Aorta (tissue), 5 donors: ENCODE measurements at places on chromosomes 1 and 21.

DNA sequence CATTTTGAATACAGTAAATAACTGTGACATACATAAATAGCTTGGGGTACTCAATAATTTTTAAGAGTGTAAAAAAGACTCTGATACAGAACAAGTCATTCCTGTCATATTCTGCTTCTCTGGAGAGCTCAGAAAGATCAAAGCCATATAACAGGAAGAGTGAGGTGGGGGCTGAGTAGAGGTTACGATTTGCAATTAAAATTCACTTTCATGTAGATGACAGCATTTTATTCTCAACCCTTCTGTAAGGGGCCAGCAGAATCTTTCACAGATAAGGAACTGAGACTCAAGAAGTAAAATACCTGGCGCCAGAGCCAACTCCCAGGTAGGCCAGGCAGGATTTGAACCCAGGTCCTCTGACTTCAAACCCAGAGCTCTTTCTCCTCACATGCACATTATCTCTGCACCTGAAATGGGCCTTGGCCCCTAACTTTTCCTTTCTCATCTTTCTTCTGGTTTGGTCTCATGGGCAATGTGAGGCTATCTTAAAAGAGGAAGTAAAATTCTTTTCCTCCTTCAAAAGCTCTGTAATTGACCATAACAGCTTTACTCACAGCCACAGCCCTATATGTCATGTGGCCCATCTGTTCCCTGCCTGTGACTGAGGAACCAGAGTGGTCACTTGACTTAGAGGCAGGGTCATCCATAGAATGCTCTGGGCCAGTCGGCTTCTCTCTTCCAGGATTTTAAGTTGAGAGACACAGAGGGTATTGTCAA, 80.9 kb upstream of the SYT6 start:
- DNase-seq: peak; percentile 61

- DNase-seq: no peak
These were observed 77.2 kb downstream of the POFUT2 start for GRCh38 chr21:45210461-45210983.

DNA sequence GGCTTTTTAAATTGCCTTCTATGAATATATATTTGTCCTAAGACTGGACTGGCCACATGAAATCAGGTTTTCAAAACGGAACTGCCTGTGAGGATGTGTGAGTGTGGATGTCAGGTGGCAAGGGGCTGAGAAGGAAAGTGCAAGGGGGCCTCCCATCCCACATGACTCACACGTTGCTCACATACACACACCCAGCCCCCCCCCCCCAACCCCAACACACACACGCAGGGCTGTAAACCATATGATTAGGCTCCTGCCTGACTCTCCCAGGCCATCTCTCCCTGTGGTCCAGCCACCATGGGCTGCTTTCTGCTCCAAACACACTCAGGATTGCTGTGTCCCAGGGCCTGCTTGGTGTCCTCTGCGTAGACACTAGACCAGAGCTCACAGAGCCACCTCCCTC, 22.4 kb downstream of the DEGS1 start:
- no peak for DNase-seq

DNA sequence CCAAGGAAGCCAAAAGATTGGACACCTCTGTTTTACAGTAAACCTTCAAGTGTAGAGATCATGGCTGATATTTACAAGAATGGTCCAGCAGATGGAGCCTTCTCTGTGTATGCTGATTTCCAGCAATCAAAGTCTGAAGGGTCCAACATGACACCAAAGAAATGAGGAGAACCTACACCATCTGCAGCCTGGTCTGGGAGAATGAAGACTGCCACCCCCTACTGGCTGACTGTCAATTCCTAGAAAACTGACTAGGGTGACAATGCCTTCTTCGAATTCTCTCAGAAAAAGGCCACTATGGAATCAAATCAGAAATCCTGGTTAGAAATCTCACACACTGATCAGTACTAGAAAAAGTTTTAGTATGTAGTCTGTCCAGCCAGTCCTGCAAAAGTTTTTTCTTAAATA, 83.3 kb downstream of the CDC42BPA start:
- DNase-seq: no peak

- DNase-seq: no peak
These were observed 5.7 kb downstream of the DOCK7 start for GRCh38 chr1:62682531-62682930.

DNA sequence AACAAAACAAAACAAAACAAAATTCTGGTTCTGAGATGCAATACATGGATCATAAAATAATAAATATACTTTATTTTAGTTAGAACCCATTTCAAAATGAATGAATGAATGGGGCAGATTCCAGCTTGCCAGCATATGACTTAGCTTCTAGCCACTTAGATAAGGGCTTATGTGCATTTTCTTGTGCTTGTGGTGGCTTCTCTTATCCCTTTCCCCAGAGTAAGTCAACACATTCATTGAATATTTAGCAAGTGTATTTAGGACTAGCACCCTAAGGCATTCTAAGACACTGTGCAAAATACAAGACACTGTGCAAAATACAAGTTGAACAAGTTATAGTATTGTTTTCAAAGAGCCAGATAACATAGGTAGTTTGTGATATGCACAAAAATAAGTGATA, 4.7 kb downstream of the ADIPOR1 start:
- DNase-seq: no peak

DNA sequence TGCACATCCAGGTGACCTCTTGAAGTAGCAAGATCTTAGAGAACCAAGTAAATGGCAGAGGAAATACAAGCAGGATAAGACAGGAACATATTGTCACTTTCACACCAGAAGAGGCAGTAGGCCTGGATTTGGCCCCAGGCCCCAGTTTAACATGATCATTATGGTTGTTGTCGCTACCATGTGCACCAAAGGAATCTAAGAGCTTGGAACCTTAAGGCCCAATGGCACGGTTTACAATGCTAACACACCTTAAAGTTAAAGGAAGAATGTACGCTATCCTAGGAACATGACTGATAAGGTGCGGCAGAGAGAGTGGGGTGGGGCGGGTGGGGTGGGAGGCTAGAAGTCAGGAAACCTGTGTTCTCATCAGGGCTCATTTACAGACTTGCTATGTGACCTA, 147.5 kb downstream of the ROR1 start:
- no peak for DNase-seq

- DNase-seq: no peak
These were observed 7.1 kb upstream of the ANKRD65 start for GRCh38 chr1:1428174-1428573.

GRCh38 chr1:192660613-192661012, 24.7 kb downstream of the RGS13 start:
- DNase-seq: no peak

DNA sequence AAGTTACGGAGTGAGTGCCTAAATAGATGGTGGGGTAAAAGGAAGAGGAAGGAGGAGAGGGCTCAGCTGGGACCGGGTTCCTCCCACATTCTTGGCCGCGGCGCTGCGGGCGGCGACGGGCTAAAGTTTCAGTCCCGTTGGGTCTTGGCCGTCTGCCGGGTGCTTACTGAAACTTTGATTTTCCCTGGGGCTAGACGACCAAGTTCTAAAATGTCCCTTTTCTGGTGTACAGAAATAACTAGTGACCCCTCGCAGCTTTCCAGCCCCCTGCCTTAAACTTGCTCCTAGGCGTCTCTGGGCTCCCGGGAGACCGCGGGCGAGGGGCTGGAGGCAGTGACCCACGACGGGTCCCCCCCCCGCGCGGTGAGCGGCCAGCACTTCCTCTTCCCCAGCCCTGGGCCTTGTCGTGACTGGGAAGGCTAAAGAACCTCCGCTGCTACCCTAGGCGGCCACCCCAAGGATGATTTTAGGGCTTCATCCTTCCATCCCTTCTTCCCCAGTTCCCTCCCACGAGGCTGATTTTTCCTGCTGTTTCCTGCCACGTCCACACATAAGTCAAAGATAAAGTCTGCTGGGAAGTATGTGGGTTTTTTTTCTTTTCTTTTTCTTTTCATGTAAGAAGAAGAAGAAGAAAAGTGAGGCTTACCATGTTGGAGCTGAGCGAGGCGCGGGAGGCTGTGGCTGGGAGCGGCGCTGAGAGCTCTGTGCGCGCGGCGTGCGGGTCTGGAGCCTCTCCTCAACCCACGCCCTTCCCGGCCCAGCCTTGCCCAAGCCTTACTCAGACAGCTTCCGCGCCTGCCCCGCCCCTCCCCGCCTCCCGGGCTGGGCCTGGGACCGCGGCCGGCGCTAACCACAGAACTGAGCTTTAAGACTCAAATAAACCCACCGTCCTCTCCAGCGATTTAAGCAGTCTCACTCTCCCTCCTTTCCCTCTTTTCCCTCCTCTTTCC, at the start of gene S100A11:
TSS of gene S100A11 (minus strand) at position 738 of the 950 bp plus-strand sequence. CDS start at position 649, 89 bp downstream.
- DNase-seq: peak; percentile 98

GRCh38 chr1:5099558-5099957, 445.1 kb downstream of the AJAP1 start:
- DNase-seq: no peak

GRCh38 chr1:95407886-95408291, 173.9 kb downstream of the RWDD3 start:
- no peak for DNase-seq

DNA sequence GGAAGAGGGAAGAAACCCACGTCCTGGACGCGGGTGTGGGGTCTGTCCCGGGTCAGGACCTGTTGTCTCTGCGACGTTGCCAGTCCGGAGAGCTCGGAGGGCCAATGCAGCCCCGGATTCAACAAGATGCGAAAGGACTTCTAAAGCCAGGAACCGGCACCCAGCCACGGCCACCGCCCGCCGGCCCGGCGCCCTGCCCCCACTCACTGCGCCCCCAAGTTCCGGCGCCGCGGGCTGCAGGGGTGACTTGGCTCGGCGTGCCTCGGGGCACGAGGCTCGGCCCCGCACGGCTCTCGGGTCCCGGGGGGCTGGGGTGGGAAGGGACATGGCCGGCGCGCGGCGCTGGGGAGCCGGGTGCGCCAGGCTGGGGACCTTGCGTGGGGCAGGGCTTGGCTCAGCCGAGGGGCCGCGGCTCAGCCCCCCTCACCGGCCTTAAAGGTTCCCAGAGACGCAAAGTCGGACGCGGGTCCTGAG, 51.8 kb upstream of the H6PD start:
- DNase-seq: no peak

GRCh38 chr1:38018864-38019343, 6.4 kb downstream of the UTP11 start:
- no peak for DNase-seq

GRCh38 chr1:33220676-33221384, 35.5 kb upstream of the ZNF362 start:
- no peak for DNase-seq

- no peak for DNase-seq
These were observed 115.1 kb downstream of the RHOU start for GRCh38 chr1:228850141-228851100.

GRCh38 chr1:29227511-29227910, 3.2 kb downstream of the MECR start:
- peak; percentile 47 for DNase-seq

DNA sequence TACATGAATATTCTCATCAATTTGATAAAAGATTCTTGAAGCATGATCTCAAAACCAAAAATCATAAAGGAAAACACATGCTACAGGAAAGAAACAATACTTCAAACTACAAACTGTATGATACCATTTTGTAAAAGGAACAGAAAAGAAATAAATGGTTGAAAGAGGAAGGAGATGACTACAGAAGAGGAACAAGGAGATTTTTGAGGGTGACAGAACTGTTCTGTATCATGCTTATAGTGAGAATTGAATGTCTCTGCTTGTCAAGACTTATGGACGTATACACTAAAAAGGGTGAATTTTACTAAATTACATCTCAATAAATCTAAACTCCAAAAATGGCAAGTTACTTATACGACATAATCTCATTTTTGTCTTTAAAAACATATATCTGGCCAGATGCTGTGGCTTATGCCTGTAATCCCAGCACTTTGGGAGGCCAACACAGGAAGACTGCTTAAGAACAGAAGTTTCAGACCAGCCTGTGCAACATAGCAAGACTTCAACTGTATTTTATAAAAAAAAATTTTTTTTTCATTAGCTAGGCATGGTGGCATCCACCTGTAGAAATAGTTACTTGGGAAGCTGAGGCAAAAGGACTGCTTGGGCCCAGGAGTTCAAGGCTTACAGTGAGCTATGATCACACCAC, 125.4 kb downstream of the EIF4G3 start:
- DNase-seq: no peak

GRCh38 chr1:212555426-212555825, 53.1 kb upstream of the ATF3 start:
- no peak for DNase-seq

DNA sequence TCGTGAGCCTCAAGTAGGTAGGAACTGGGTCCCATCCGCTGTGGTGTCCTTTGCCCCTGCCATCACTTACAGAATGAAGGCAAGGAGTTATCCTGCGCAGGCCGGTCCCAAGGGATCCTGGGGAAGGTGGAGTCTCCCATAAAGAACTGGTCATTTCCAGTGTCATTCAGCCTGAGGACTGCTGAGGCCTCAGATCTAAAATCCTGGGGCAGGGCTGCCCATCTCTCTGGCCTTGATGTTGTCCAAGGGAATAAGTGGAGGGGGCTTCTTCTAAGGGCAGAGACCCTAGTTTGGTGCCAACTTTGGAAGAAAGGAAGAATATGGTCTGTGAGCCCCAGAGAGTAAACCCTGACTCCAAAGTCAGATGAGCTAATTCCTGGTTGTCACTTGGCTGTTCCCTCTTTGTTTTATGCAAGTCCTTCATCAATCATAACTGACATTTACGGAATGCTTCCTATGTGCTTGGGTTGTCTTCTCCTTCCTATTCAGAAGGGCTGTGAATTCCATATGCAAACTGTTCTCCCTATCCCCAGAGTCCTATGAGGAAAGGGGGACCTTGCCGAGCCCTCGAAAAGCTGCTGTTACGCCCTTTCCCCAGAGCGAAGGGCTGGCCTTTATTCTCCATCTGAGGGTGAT, 6.9 kb downstream of the IFI6 start:
- DNase-seq: no peak

GRCh38 chr21:32843561-32843960, 72.0 kb upstream of the PAXBP1 start:
- no peak for DNase-seq

DNA sequence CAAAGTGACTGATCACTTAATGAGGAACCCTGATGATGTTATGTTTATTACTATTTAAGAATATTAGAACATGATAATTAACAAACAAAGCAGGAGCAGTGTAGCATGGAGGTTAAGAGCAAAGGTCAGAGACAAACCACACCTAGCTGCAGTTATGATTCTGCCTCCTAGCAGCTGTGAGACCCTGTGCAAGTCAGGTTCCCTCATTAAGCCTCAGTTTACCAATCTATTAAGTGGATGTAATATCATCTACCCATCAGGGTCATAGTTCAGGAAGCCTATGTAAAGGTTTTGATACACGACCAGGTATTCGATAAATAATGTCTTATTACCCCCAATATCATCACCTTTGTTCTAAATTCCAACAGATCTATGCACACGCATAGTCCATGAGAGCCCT, 32.0 kb downstream of the DUSP10 start:
- no peak for DNase-seq

DNA sequence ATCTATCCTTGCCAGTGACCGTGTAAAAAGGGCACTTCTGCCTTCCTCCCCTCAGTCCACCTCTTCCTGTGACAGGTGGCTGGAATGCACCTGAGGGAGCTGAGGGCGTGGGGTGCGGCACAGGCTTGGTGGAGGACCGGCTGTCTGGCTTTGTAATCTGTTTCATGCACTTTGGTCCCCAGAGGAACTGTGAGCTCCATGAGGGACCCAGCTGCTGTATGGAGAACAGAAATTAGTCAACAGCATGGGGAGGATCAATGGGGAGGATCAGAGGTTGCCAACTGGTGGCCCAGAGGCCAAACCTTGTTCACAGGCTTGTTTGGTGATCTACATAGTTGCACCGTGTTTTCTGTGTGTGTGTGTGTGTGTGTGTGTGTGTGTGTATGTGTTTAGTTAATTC, 19.0 kb upstream of the LUZP1 start:
- no peak for DNase-seq

GRCh38 chr1:999725-1000356, at the start of gene HES4:
Gene HES4 (minus strand): TSS chr1:1000097. CDS start chr1:999973, 124 bp downstream.
- DNase-seq: peak; percentile 98

GRCh38 chr1:938088-938683, 14.5 kb downstream of the SAMD11 start:
- DNase-seq: no peak

- peak; percentile 93 for DNase-seq
These were observed 1.5 kb downstream of the ATP8B2 start for GRCh38 chr1:154326546-154327465.
